ENCODE measurements at places on chromosomes 3 and 15. TPM values are rescaled to one million over a fixed set of nuclear protein-coding genes. Genes with fewer than 3 reads are reported as not detected.

Gene SLC24A5
- polyA plus RNA-seq: not detected

Gene PIERCE2
- polyA plus RNA-seq: 12.2 TPM

Gene HDC
- 3.8 TPM for polyA plus RNA-seq

Gene OGG1
- 20.0 TPM for polyA plus RNA-seq

Gene CCDC39
- polyA plus RNA-seq: not detected

Gene TGM4
- polyA plus RNA-seq: not detected

Gene ECE2
- polyA plus RNA-seq: not detected

Gene IL16
- polyA plus RNA-seq: 6.9 TPM

Gene ARNT2
- polyA plus RNA-seq: 1.8 TPM

Gene SLC38A3
- 1.1 TPM for polyA plus RNA-seq

Gene AGBL1
- not detected for polyA plus RNA-seq

Gene MORC1
- polyA plus RNA-seq: not detected

GRCh38 chr15:72492733-72493132 lies 18.6 kb downstream of the ARIH1 start:
- no peak for DNase-seq
- no peak overlapping the region for H3K4me3 ChIP-seq
- no peaks in the 10 kb centered on the region for H3K27me3 ChIP-seq
- no peaks in the 10 kb centered on the region for H3K36me3 ChIP-seq

GRCh38 chr3:49727154-49727923 lies 3.6 kb upstream of the GMPPB start:
- H3K36me3 ChIP-seq: peaks cover 67% of the 10 kb centered on the region
- peaks cover 39% of the 10 kb centered on the region for H3K4me1 ChIP-seq
- H3K27ac ChIP-seq: no peak overlapping the region
- no peak for DNase-seq

DNA sequence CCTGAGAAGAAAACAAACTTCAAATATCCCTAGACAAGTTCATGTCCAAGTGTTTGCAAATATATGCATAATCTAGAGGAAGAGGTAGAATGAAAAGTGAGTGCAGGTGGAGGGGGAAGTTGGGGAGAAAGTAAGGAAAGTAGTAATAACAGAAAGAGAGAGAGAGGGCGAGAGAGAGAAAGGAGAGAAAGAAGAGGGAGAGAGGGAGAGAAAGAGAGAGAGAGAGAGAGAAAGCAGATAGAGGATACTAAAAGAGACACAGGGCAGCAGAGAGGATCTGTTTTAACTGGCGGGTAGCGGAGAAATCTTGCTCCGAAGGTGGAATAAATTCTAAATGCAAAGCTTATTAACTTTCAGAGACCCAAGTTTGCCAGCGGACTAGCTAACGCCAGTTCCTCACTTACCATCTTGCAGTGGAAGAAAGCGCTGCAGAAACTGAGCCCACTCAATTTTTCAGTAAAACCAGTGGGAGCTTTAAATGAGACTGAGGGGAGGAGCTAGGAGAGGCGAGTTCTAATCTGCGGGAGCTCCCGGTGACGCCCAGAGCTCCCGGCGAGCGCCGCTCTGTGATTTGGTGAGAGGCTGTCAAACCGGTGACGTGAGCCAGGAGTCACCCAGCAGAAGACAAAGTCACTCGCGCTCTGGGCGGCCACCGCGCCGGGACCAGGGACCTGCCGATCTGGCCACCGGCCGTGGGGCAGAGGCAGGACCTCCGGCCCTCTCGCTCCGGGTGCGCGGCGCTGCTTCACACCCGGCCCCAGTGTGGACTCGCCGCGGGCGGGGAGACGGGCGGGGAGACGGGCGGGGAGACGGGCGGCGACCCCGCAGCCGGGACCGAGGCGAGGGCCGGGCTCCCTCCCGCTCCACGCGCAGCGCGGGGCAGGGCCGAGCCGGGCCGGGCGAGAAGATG lies at the start of gene GMNC:
GMNC (minus strand) TSS at position 486 of the 910 bp plus-strand sequence; CDS start at position 407, 79 bp downstream.
- no peaks in the 10 kb centered on the region for H3K36me3 ChIP-seq
- no peaks in the 10 kb centered on the region for H3K4me1 ChIP-seq
- peak within 1 kb of the TSS; percentile 69 for H3K4me3 ChIP-seq
- peak within 1 kb of the TSS; percentile 67 for H3K27ac ChIP-seq
- peak; percentile 93 for DNase-seq

DNA sequence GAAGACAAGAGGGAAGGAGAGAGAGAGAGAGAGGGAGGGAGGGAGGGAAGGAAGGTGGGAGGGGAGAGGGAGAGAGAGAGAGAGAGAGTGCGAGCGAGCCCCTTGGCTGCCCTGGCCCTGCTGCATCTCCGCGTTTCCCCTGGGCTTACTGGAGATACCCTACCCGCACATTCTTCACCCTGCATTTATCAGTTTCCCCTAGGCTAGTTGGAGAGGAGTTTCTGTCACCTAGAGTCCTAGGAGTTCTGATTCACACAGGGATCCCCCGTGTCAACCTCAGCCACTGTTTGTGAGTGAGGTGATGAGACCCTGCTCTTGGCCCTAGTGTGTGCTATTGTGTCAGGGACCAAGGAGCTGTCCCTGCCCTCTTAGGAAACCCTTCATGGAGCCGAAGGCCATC lies 18.7 kb downstream of the BHLHE40 start:
- no peak overlapping the region for H3K27ac ChIP-seq
- no peak overlapping the region for H3K4me3 ChIP-seq
- H3K4me1 ChIP-seq: peaks cover 4% of the 10 kb centered on the region
- H3K27me3 ChIP-seq: no peaks in the 10 kb centered on the region
- no peak for DNase-seq

- no peaks in the 10 kb centered on the region for H3K27me3 ChIP-seq
- H3K27ac ChIP-seq: no peak overlapping the region
- no peak for DNase-seq
- no peaks in the 10 kb centered on the region for H3K4me1 ChIP-seq
- no peak overlapping the region for H3K4me3 ChIP-seq
Measured at GRCh38 chr3:34859746-34860145, 779.6 kb upstream of the ARPP21 start.

- no peak for DNase-seq
- H3K27me3 ChIP-seq: no peaks in the 10 kb centered on the region
- no peak overlapping the region for H3K4me3 ChIP-seq
- H3K36me3 ChIP-seq: no peaks in the 10 kb centered on the region
Measured at GRCh38 chr15:57319226-57319918, 56.9 kb upstream of the CGNL1 start.

GRCh38 chr15:68783226-68784058 lies 37.3 kb downstream of the ANP32A start:
- H3K4me1 ChIP-seq: peaks cover 37% of the 10 kb centered on the region
- H3K4me3 ChIP-seq: no peak overlapping the region
- peak; percentile 77 for DNase-seq
- peak overlapping the region; percentile 61 for H3K27ac ChIP-seq
- peaks cover 25% of the 10 kb centered on the region for H3K36me3 ChIP-seq
- no peaks in the 10 kb centered on the region for H3K27me3 ChIP-seq

GRCh38 chr3:31157047-31157694 lies 262.7 kb upstream of the GADL1 start:
- H3K4me3 ChIP-seq: no peak overlapping the region
- H3K27me3 ChIP-seq: no peaks in the 10 kb centered on the region
- no peaks in the 10 kb centered on the region for H3K36me3 ChIP-seq
- no peaks in the 10 kb centered on the region for H3K4me1 ChIP-seq
- no peak for DNase-seq

DNA sequence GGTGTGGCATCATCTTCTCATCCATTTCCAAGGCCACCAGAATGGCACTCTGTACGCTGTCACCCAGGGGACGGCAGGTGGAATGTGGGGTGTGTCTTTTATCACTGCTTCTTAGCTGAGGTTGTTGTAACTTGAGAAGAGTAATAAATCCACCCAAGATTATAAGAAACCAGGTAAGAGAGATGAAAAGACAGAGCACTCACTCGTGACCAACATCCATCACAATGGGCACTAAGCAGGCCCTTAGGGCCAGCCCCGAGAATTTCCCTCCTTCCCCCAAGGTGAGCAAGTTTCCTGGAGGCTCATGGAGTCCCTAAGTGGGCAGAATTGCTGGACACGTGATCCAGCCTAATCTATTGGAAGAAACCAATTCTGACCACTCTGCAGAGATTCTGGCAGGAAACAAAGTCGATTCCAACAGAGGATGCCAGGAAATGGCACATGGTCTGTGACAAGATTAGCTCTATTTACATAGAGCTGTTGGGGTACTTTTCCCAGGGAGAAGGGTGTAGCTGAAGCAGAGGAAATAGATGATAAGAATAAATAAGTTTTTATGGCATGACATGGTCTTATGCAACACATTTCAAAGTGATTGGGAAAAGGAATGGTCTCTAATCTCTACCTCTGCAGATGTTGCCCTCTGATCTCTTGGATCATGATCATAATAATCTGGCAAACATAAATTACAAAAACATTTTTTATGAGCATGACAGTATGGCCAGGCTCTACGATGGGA lies 22.5 kb downstream of the SLC6A20 start:
- no peaks in the 10 kb centered on the region for H3K36me3 ChIP-seq
- DNase-seq: no peak
- H3K4me3 ChIP-seq: no peak overlapping the region
- H3K4me1 ChIP-seq: no peaks in the 10 kb centered on the region

- H3K36me3 ChIP-seq: no peaks in the 10 kb centered on the region
- no peak overlapping the region for H3K27ac ChIP-seq
- H3K27me3 ChIP-seq: no peaks in the 10 kb centered on the region
- no peak for DNase-seq
- no peaks in the 10 kb centered on the region for H3K4me1 ChIP-seq
Measured at GRCh38 chr15:35393398-35393797, 152.6 kb downstream of the DPH6 start.

DNA sequence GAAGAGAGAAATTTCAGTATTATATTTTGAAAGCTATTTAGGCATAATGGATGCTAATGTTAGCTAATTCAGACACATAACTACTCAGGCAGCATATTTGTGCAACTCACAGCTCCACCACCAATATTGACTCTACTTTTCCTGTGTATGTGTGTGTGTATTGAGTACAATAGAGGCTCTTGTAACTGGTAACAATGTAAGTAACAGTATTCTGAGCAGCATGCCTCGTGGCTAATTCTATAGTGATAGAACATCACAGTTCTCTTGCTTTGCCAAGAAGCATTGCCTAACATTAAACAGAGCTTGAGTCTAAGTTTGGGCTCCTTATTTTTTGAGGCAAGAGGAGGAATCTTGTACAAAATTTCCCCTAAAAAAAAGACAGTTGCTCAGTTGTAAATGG lies 98.6 kb upstream of the ARHGEF26 start:
- no peaks in the 10 kb centered on the region for H3K36me3 ChIP-seq
- H3K27me3 ChIP-seq: no peaks in the 10 kb centered on the region
- DNase-seq: no peak
- peaks cover 18% of the 10 kb centered on the region for H3K4me1 ChIP-seq
- H3K4me3 ChIP-seq: no peak overlapping the region

GRCh38 chr15:96540283-96540682 lies 209.8 kb downstream of the NR2F2 start:
- no peaks in the 10 kb centered on the region for H3K36me3 ChIP-seq
- no peak for DNase-seq
- H3K4me3 ChIP-seq: no peak overlapping the region
- H3K27ac ChIP-seq: no peak overlapping the region

GRCh38 chr15:48373821-48374451 lies 42.7 kb downstream of the DUT start:
- H3K4me1 ChIP-seq: no peaks in the 10 kb centered on the region
- H3K4me3 ChIP-seq: no peak overlapping the region
- H3K36me3 ChIP-seq: no peaks in the 10 kb centered on the region
- H3K27ac ChIP-seq: no peak overlapping the region

DNA sequence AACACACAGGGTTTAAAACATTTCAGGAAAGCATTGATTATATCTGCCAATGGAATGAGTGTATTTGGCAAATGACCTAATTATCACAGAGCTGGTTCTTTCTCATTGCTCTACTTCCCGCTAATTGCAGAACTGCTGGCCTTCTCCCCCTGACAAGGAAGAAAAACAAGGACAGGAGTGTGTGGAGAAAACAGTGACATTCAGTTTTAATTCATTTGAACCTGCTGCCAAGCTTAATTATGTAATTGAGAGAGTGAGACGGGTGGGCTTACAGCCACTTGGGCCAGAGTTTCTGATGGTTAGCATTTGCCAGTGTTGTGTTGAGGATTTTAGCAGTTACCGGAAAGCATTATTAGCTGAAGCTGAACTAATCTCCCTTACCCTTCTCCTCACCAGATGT lies 301.4 kb downstream of the RBMS3 start:
- no peaks in the 10 kb centered on the region for H3K36me3 ChIP-seq
- no peak overlapping the region for H3K27ac ChIP-seq
- no peak for DNase-seq
- H3K27me3 ChIP-seq: no peaks in the 10 kb centered on the region
- H3K4me3 ChIP-seq: no peak overlapping the region

DNA sequence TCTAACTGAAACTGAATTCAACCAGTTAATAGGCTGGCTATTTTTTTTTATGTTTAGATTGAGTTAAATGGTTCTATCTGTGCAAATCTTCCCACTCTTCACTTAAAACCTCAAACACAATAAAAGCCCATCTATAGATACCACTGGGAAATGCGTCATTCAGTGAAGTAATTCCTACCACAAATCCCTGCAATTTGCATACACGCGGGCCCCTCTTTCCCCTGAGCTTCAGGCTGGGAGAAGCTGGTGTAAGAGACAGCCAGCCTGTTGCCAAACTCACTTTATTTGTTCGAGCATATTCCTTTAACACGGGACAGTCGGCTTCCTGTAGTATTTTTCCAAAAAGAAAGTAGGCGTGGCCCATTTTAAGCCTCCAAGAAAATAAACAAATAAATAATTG lies 26.0 kb upstream of the MCTP2 start:
- no peak for DNase-seq
- no peaks in the 10 kb centered on the region for H3K36me3 ChIP-seq
- no peak overlapping the region for H3K27ac ChIP-seq
- no peak overlapping the region for H3K4me3 ChIP-seq
- H3K27me3 ChIP-seq: no peaks in the 10 kb centered on the region
- H3K4me1 ChIP-seq: no peaks in the 10 kb centered on the region

- peaks cover 93% of the 10 kb centered on the region for H3K4me1 ChIP-seq
- H3K4me3 ChIP-seq: peak overlapping the region; percentile 93
- no peaks in the 10 kb centered on the region for H3K27me3 ChIP-seq
- H3K27ac ChIP-seq: peak overlapping the region; percentile 95
Measured at GRCh38 chr3:51392355-51393133, 1.5 kb downstream of the RBM15B start.

DNA sequence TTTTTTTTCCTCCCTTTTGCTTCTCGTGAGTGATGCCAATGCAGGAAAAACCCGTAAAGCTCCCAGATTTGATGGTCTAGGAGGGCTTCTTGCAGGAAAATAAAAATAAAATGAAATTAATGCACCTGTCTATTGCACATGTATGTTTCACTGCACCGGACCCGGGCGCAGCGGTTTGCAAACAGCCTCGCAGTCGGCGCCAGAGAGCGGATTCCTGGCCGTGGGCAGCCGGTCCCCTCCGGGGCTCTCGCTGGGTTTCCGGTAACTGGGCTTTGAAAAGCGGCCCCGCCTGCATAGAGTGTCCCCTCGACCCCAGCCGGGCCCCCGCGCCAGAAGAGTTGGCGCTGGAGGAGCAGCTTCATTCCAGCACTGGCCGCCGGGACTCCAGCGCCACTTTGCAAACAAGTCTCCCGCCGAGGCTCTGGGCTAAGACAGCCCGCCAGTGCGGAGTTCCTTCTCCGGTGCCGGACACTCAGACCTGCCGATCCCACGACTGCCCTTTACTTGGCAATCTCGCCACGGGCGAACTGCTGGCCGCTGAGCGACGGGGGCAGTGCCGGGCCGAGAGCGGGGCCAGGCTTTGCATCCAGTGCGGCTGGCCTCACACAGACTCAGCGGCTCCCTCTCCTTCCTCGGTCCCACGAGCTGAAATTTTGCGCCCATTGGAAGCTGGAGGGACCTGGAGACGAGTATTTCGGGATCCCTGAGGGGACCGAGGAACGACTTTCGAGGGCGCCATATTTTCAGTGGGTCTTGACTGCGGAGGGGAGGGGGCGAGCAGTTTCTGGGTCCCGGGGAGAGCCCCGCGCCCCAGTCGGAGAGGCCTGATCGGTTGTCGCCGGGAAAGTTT lies 225.9 kb upstream of the C2CD4B start:
- DNase-seq: peak; percentile 75
- no peaks in the 10 kb centered on the region for H3K36me3 ChIP-seq
